ENCODE measurements at places on chromosomes 7 and 10. TPM values are rescaled to one million over a fixed set of nuclear protein-coding genes. Genes with fewer than 3 reads are reported as not detected.
A peak's percentile ranks its signal among the peaks of the same experiment; 100 is the strongest.

- no peak for DNase-seq
Measured at GRCh38 chr7:43072530-43072929, 39.9 kb upstream of the HECW1 start.

DNA sequence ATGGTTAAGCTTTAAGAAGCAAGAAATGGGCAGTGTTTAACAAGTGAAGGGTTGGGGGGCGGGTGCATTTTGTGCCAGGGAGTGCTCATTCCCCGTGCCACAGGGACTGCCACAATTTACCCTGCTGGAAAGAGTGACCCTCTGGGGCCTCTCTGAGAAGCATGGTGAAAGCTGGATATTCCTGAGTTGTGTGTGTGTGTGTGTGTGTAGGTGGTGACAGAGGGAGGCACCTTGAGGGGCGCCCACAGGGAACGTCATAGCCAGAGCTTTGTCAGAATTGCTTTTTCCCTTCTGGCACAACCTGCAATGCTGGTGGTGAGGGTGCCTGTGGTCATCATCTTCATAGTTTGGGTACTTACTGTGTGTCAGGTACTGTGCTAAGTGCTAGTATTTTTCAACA, 2.5 kb upstream of the WDR86 start:
- no peak for DNase-seq

- DNase-seq: peak; percentile 31
Measured at GRCh38 chr10:119395280-119396007, 147.1 kb downstream of the RGS10 start.

GRCh38 chr7:85851571-85852193, 664.8 kb upstream of the SEMA3D start:
- DNase-seq: no peak

DNA sequence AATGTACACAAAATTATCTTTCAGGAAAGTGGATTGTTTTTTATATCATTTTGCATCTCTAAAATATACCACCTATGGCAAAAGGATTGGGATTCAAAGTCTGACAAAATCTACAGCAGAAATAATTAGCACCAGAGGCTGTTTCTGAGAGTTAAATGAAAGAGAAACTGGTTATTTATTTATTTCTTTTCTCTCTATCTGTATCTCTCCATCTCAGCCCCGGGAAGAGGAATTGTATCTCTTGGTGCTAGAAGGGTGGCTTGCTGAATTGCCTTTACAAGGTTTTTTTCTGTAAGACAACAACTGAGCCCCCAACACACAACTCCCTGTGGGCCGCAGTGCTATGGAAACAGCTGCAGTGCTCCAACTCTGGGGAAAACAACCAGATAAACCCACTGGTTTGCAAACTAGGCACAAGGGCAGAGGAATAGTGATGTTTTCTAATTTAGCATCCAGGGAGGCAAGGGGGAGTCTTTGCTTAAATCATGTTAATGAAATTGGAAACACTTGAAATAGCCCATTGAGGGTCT, 249.0 kb downstream of the KCNMA1 start:
- no peak for DNase-seq

DNA sequence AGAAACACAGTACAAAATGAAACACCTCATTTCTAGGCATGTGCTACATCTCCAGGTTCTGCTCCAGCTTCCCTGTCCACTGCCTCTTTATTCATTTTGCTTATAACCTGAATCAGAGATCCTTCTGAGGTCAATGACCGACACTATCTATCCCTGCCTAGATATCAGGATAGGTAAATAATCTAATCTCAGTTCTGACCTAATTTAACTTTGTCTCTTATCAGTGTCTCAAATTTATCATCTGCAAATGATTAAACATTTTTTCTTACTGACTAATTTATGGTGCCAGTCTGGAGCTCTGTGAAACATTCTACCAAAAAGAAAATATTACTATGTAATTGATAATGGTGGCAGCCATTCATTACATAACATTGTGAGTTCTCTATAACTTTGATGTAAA, 61.1 kb downstream of the SGCE start:
- peak; percentile 26 for DNase-seq

- peak; percentile 26 for DNase-seq
Measured at GRCh38 chr7:66952343-66953043, 31.5 kb downstream of the TMEM248 start.

The HOXA6 gene
- total RNA-seq: 0.29 TPM

DNA sequence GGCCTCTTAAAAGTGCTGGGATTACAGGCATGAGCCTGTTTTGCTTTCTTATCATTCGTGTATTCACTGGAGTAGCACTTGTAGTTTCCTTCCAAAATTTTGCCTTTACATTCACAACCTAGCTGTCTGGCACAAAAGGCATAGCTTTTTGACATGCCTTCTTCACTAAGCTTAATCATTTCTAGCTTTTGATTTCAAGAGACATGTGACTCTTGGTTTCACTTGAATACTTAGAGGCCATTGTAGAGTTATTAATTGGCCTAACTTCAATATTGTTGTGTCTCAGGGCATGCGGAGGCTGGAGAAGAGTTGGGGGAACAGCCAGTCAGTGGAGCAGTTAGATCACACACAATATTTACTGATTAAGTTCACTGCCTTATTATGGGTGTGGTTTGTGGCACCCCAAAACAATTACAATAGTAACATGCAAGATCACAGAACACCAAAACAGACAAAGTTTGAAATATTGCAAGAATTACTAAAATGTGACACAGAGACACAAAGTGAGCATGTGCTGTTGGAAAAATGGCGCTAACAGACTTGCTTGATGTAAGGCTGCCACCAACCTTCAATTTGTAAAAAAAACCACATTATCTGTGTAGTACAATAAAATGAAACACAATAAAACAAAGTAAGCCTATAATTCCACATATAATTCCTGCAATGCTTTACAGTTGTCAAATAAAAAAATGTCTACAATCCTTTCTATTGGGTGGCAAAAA, 43.1 kb downstream of the BRAF start:
- DNase-seq: no peak

- DNase-seq: peak; percentile 13
Measured at GRCh38 chr7:150811-151221, 41.6 kb upstream of the FAM20C start.

GRCh38 chr10:88111294-88111693, 247.9 kb downstream of the PTEN start:
- DNase-seq: no peak

DNA sequence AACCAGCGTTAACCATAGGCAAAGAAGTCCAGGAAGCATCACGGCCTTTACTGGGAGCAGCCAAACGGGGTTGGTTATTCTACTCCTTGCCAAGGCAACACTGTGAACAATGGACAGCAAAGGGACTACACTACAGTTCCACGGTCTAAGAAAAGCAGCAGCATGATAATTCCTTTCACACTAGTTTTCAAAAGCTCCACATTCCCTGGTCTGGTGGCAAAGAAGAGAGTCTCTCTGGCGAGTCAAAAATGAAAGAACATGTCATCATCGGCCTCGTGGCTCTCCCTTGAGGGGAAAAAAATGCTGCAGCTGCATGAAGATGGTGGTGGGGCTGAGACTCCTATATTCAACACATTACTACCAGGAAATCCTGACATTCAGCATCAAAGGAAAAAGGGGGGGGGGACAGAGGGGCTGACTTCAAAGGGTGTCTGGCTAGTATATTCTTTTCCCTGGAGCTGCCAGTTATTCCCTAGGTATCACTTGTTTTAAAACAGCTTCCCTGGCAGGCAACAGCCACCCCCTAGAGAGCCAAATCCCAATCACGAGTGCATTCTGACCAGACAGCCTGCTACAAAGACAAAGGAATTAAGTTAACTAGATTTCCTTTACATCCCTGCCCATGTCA, 49.1 kb downstream of the SLC37A3 start:
- no peak for DNase-seq

GRCh38 chr10:96831200-96831866, 765 bp upstream of the LCOR start:
- DNase-seq: no peak

GRCh38 chr7:7956531-7957128, 12.0 kb upstream of the GLCCI1 start:
- DNase-seq: no peak

- no peak for DNase-seq
Measured at GRCh38 chr10:2038036-2038435, 300.7 kb upstream of the ADARB2 start.

The CCDC71L gene
- total RNA-seq: 20.4 TPM

DNA sequence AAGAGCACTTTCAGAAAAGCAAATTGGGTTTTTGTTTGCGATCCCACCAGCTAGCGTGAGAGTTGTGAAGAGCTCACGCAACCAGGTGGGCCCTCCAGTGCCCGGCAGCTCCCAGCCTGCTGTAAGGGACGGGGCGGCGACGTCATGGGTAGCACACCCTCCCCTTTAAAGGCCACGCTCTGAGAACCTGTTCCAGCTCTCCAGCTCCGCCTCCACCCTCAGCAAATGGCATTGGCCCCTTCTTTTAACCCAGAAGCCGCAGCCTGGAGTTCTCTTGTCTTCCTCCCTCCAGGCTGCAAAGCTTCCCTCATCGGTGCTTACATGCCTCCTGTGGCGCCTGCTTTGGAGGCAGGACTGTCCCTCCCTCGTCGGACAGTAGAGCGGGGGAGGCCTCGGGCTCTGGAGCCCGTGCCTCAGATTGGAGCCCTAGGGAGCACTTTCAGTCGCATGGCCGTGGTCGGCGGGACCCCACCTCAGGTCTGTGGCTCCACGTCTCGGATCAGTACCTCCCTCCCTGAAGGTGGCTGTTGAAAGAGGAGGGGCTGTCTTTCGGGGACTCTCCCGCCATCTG, 32.9 kb downstream of the WIPI2 start:
- no peak for DNase-seq

The HERPUD2 gene
- 33.6 TPM for total RNA-seq

The IGFBP1 gene
- 0.20 TPM for total RNA-seq

DNA sequence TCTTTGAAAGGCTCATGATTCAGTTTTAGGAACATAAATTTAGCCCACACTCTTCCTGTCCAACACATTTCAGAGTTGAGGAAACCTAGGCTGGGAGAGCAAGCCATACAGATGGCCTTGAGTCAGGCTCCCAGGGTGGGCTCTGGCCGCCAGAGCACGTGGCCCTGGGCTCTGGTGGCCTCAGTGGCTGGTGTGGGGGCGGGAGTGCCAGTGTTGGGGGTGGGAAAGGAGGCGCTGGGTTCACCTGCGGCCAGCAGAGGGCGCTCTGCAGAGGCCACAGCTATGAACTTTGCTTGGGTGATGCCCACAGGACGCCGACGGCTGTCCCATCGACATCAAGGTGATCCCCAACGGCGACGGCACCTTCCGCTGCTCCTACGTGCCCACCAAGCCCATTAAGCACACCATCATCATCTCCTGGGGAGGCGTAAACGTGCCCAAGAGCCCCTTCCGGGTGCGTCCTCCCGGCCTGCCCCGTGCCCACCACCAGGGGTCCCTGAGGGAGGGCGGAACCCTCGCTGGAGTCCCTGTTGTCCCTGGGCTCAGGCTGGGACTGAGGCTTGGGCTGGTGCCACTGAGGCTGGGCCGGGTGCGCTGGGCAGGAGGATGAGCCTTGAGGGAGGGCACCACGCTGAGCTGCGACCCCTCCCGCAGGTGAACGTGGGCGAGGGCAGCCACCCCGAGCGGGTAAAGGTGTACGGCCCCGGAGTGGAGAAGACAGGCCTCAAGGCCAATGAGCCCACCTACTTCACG, 11.9 kb downstream of the FLNC start:
- no peak for DNase-seq

The VAX1 gene
- not detected for total RNA-seq

DNA sequence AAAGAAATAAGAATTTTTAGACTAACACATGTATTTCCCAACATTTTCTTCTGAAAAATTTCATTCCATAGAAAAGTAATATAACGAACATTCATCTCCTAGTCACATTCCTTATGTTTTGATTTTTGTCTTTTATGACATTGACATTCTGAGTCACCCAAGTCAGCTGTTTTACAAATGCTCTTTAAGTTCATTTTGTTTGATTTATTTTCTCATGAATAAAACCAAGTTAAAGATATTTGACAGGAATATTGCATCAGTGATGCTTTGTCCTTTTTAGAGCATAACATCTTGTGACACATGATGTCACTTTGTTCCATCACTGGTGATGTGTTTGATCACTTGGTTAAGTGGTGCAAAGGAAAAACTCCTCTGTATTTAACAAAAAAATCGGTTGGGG, 48.4 kb downstream of the HGF start:
- DNase-seq: no peak

GRCh38 chr10:44967616-44968015, 8.0 kb downstream of the RASSF4 start:
- no peak for DNase-seq

The AGR3 gene
- 50.9 TPM for total RNA-seq

DNA sequence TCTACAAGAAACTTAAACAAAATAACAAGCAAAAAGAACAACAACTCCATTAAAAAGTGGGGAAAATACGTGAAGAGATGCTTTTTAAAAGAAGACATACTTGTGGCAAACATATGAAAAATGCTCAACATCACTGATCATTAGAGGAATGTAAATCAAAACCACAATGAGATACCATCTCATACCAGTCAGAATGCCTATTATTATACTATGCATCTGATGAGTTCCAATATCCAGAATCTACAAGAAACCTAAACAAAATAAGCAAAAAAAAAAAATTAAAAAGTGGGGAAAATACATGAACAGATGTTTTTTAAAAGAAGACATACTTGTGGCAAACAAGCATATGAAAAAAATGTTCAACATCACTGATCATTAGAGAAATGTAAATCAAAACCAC, 29.6 kb upstream of the AKR1C3 start:
- no peak for DNase-seq

- DNase-seq: no peak
Measured at GRCh38 chr7:29853789-29854188, 47.5 kb downstream of the WIPF3 start.

- no peak for DNase-seq
Measured at GRCh38 chr10:61589547-61590243, 73.0 kb upstream of the CABCOCO1 start.

DNA sequence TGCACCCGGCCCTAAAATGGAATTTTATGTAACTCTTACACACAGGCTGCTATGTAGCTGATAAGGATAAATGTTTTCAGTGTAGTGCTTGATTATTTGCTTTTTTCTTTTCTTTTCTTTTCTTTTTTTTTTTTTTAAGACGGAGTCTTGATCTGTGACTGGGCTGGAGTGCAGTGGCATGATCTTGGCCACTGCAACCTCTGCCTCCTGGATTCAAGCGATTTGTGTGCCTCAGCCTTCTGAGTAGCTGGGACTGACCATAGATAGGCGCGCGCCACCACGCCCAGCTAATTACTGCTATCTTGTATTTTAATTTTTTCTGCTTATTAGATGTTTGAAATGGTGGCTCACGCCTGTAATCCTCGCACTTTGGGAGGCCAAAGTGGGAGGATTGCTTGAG, 3.4 kb downstream of the RABGEF1 start:
- no peak for DNase-seq

DNA sequence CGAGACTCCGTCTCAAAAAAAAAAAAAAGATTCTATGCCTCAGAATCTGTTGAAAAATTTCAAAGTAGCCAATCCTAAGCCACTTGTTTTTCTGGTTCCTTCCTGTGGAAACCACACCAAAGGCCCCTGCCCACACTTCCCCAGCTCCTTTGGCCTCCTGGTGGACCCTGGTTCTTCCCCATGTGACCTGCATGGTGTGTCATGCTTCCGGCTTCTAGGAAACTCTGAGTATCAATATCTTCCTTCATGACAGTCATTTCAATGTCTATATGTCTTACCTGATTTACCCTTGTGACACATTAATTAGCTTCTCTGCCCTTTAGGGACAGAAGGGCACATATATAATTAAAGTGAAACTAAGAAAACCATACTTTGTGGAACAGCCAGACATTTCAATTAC, 80.4 kb upstream of the GRB10 start:
- no peak for DNase-seq

The C10orf90 gene
- total RNA-seq: 0.20 TPM

GRCh38 chr7:293681-294439, 3.9 kb downstream of the FOXL3 start:
- DNase-seq: no peak
